GOT3 (cell line): ENCODE measurements at places on chromosomes 6 and 20.

GRCh38 chr6:141056945-141057625 is 1075.6 kb upstream of the GJE1 start:
- DNase-seq, result no peak

DNA sequence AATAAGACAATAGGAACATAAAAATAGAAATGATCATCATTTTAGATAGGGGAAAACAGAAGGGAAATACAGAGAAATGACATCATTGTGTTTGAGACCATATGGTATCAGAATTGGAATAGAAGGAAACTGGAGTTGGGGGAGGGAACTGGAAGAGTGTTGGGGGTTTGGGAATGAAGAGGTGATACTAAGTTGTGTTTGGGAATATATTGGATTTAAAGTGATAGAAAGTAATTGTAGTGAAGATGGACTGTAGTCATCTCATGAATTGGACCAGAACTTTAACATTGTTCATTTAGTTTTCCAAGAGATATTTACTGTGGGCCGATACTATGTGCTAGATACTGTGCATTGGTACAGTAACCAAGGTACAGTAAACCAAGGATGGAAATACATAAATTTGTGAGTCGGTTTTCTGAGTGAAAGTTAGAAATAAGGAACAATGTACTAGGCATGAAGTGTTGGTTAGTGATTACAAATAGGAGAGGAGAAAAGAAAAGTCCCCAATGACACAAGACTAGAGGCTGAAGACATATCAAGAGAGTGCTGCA is 32.3 kb downstream of the KCNQ5 start:
- no peak for DNase-seq

DNA sequence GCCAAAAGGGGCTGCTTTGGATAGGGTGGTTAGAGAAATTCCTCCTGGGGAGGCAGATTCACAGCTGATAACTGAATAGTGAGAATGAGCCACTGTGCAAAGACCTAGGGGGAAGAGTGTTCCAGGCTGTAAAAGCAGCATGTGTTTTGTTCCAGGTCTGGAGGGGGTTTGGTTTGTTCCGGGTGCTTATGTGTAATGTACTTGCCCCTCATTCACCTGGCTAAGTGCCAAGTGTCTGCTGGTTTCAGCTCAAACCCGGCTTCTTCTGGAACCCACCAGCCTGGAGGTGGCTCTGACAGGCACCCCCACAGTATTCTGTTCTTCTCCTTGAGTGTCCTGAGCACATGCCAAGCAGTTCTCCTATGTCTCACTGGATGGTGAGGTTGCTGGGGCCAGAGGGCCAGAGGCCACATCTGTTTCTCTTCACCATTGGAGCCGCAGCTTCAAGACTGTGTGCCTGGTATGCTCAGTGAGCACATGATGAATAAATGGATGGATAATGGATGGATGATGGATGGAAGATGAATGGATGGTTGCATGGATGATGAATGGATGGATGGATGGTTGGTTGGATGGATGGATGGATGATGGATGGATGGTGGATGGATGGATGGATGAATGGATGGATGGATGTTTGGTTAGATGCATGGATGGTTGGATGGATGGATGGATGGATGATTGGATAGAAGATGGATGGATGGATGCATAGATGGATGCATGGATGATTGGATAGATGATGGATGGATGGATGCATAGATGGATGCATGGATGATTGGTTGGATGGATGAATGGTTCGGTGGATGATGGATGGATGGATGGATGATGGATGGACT is 227.6 kb downstream of the BMP7 start:
- DNase-seq, result no peak

DNA sequence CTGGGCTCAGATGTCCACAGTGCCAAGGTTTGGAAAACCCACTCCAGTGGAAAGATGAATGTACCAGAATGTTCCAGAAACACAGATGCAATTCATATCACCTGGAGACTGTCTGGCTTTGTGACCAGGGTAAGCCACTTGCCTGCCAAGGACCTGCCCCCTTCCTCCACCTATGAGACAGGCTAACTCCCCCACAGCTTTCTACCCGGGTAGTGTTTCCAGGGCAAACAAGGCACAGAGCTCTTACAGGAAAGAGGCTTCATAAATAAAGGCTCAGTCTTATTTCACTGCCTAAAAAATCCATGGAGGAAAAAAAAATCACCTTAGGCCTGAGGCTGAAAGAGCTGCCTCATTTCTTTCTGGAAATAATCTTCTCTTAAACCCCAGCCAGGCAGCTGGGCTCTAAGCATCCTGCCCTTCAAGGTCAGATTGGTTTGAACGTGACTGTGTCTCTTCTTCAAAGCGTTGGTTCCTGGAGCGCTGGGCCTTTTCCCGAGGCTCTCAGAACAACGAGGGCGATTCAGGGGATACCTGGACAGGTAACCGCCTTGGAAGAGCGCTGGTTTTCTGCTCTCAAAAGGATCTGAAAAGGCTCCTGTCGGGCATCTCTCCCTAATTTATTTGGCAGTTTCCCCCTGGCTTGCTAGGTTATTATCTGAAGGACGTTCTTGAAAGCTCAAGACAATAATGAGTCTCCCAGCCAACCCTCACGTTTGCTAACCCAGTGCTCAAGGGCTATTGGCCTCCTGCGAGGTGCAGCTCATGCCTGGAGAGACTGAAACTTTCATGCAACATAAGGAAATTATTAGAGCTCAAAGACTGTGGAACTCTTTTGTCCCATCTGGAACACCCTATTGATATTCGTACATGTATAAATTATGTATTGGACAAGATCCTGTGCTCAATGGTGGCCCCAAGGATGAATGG is 199.2 kb upstream of the PMEPA1 start:
- DNase-seq, result no peak

- no peak for DNase-seq
Observed at GRCh38 chr6:117602899-117603588, 733 bp upstream of the GOPC start.

DNA sequence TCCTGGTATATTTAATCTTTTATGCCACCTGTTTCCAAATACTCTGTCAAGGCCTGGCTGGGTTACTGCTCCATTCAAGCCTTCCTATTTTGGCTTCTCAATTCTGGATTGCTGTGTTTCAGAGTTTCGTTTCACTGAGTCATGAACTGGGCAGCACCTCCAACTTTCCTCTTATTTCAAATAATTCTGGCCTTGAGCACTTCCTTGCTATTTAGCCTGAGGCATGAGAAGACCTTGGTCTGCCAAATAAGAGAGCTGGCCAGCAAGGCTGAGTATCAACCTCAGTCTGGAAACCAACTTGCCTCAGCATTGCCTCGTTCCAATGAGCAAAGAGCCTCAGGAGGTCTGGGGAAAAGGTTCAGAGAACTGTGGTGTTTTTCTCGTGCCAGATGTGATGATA is 66.6 kb downstream of the TNFAIP3 start:
- peak; percentile 18 for DNase-seq

DNA sequence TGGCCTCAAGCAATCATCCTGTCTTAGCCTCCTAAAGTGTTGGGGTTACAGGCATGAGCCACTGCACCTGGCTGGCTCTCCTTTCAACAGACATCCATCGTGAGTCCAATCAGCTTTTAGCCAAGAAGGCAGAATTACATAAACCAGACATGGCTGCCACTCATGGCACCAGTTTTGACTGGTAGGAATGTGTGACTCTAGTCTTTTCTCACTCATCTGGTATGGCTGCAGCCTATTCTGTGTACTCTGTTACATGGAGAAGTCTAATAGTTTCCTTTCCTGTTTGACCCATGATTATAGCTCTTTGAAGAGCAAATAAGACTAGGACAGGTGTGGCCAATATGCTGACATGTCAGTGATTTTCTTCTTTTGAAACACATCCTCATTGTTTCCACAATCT is 27.0 kb upstream of the RNF144B start:
- no peak for DNase-seq

DNA sequence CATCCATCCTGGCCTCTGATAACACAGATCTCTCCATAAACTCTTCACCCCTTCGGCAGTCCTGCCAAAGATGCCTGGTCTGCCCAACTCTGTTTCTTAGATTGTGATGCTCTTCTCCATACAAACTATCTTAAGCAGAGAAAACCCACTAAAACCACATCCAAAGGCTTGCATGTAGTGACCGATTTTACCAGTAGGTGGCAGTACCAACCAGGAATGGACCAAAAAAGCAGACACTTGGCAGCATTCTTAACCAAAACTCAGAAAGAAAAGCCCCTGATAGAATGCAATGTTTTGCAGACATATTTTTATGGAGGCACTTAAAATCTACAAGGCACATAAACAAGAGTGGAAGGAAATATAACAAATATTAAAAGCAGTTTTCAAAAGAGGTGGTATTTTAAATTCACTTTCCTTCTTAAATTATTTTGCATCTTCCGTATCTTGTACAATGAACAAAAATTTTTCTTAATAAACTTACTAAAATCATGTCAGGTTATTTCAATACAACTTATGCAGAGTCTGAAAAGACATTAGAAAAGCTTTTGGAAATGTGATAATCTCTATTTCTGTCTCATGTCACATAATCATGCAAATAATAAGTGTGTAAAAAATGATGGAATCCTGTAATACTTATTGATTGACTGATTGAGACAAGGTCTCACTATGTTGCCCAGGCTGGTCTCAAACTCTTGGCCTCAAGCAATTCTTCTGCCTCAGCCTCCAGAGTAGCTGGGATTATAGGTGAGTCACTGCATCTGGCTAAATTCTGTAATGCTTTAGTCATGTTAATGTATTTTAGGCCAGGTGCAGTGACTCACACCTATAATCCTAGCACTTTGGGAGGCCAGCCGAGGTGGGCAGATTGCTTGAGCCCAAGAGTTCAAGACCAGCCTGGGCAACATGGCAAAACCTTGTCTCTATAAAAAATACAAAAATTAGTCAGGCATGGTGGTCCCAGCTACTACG is 29.4 kb downstream of the LRP11 start:
- no peak for DNase-seq

DNA sequence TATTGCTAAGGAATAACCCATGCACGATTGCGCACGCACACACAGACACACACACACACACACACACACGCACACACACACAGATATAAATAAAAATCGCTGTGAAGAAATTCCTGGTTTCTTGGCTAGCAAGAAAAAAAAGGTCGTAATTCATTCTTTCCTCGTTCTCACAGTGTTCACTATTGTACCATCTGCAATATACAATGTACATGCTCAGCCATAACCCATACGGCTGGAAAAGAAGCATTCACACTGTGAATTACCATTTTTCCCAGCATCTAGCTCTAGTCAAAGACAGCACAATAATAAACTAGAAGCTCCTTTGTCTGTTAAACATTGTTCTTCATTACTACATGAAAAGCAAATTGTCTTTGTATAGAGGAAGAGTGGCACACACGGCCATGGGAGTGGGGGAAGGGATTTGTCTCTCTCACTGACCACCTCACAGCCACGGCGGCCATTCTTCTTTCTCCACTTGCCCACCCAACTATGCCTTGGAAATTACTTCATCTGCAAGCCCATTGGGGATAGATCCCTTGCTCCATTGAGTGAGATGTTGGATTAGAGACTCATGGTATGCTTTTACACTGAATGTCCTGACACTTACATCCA is 115.3 kb upstream of the ID4 start:
- DNase-seq, result no peak

DNA sequence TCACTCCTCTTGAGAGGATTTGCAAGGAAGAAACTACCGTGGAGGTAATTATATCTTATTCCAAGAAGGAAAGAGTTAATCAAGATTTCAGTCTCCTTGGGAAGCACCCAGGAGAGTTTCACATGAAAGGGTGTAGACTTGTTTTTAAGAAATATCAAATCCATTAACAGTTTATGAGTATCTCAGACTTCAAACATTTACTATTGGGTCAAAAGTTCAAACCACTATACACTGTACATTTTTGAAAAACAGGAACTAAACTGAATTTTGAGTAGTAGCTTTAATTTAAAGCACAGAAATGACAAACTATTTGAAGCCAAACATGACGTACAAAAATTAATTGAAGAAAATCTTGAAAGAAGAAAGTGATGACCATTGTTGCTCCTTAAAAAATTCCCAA is 164.0 kb downstream of the FOXC1 start:
- no peak for DNase-seq

DNA sequence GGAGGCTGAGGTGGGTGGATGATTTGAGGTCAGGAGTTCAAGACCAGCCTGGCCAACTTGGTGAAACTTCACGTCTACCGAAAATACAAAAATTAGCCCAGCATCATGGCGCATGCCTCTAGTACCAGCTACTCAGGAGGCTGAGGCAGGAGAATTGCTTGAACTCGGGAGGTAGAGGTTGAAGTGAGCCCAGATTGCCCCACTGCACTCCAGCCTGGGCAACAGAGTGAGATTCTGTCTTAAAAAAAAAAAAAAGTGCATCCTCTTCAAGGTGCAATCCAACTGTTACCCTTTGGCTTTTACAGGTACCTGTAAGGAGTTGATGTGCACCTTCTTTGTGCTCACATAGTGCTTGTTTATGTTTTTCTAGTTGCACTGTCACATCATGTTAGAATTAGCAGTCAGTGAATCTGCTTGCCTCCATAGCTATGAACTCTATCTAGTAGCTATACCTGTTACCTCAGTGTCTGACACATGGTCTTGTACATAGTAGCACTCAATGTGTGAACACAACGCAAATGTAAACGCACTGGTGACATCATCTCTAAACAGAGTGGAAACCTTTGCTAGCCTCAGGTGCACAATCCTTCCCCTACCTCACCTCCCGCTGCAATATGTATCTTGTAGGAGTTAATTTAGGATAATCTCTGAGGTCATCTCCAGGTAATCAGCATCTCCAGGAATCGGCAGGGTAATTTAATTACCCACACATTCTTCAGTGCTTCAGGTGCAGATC is 9.7 kb downstream of the MSH5 start:
- no peak for DNase-seq

GRCh38 chr6:293193-294174 is 1.2 kb downstream of the DUSP22 start:
- DNase-seq, result no peak
